ENCODE measurements at places on chromosomes 12 and 14. TPM values are rescaled to one million over a fixed set of nuclear protein-coding genes. Genes with fewer than 3 reads are reported as not detected.

DPY19L2 gene
- 6.7 TPM for total RNA-seq

KCNK13 gene
- not detected for total RNA-seq

DNA sequence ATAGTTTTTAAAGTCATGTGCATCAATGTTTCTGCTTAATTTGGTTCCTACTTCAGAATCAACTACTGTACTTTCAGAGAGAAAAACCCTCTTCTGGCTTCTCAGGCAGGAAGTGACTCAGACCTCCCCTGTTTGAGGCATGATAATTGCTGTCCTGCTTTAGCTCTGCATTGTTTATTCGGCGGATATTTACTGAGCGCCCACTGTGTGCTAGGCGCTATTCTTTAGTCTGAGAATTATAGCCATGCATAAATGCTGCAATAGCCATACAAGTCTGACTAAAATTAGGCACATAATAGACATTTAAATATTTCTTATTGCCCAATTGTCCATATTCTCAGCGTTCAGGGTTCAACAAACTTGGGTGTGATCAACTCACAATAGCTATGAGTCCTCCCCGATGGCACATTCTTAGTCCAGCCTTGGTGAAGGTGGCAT is 6.1 kb upstream of the AMIGO2 start:
- peaks cover 94% of the 10 kb centered on the region for H3K4me1 ChIP-seq
- peak overlapping the region; percentile 82 for H3K27ac ChIP-seq
- no peak for DNase-seq
- H3K36me3 ChIP-seq: no peaks in the 10 kb centered on the region

DNA sequence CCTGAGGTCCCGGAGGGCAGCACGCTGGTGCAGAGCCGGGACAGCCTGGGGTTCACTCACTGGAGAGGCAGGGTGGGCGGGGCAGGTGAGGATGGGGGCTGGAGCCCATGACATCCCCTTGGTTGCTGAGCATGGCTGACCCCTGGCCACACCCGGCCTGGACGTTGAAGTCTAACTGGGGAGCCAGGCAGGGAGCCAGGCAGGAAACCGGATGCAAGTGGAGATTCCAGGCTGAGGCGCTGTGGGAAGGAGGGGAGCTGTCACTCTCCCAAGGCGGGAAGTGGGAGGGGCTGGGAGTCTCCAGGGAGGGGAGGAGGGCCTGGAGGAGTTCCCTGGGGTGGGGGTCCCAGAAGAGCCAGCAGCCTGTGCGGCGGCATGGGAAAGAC is 7.7 kb upstream of the INF2 start:
- H3K4me3 ChIP-seq: peak overlapping the region; percentile 71
- H3K27me3 ChIP-seq: no peaks in the 10 kb centered on the region
- peaks cover 57% of the 10 kb centered on the region for H3K4me1 ChIP-seq
- peak overlapping the region; percentile 99 for H3K27ac ChIP-seq
- DNase-seq: no peak

DNA sequence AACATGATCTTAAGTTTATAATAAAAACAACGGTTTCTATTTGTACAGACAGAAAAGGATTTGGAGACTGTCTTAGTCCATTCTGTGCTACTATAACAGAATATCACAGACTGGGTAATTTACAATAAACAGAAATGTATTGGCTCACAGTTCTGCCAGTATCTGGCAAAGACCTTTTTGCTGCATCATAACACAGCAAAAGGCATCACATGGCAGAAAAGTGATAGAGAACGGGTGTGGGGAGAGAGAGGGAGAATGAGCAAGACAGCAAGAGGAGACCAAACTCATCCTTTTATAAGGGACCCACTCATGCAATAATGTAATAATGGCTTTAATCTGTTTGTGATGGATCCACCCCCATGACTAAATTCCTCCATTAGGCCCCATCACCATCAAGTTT is 17.0 kb upstream of the NUDT4 start:
- DNase-seq: no peak
- no peaks in the 10 kb centered on the region for H3K36me3 ChIP-seq
- H3K4me1 ChIP-seq: peaks cover 39% of the 10 kb centered on the region
- H3K27ac ChIP-seq: no peak overlapping the region

- H3K4me3 ChIP-seq: no peak overlapping the region
- peaks cover 37% of the 10 kb centered on the region for H3K4me1 ChIP-seq
- H3K36me3 ChIP-seq: no peaks in the 10 kb centered on the region
- no peak for DNase-seq
These were observed 397.6 kb downstream of the BCAT1 start for GRCh38 chr12:24551163-24551786.

- peaks cover 5% of the 10 kb centered on the region for H3K36me3 ChIP-seq
- peak overlapping the region; percentile 74 for H3K27ac ChIP-seq
- no peak overlapping the region for H3K4me3 ChIP-seq
These were observed 17.0 kb downstream of the SIX1 start for GRCh38 chr14:60632257-60632656.

All from chondrocyte (in vitro differentiated cells).